Omental fat pad (tissue), 4 donors: ENCODE measurements at places on chromosomes 3 and 15.

- DNase-seq, result no peak
Observed at GRCh38 chr3:105780107-105780506, 88.7 kb downstream of the CBLB start.

GRCh38 chr3:109784852-109785631 lies 447.7 kb upstream of the DPPA4 start:
- DNase-seq, result no peak

DNA sequence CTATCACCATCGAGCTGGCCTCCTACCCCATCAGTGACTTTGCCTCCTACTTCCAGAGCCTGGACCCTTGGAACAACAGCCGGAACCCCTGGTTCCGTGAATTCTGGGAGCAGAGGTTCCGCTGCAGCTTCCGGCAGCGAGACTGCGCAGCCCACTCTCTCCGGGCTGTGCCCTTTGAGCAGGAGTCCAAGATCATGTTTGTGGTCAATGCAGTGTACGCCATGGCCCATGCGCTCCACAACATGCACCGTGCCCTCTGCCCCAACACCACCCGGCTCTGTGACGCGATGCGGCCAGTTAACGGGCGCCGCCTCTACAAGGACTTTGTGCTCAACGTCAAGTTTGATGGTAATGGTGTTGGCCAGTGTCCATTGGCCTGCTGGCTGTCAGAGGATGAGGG lies 6.1 kb downstream of the GRM2 start:
- no peak for DNase-seq

GRCh38 chr15:78605201-78605600 lies 15.6 kb downstream of the CHRNA3 start:
- DNase-seq, result no peak

DNA sequence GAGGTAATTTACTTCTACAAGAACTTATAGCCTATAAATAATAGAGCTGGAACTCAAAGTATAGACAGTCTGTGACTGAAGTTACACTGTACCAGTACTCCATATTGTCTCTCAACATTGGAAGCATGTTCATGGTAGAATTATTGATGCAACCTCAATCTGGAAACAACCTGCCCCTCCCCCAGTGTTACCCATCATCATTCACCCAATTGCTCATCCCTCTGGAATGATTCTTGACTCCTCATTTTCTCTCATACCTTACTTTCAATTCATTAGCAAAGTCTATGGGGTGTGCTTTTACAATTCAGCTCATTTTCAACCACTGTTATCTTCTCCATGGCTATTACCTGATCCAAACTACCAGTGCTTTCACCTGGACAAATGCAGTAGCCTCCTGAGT lies 151.7 kb downstream of the CPNE4 start:
- DNase-seq, result no peak

DNA sequence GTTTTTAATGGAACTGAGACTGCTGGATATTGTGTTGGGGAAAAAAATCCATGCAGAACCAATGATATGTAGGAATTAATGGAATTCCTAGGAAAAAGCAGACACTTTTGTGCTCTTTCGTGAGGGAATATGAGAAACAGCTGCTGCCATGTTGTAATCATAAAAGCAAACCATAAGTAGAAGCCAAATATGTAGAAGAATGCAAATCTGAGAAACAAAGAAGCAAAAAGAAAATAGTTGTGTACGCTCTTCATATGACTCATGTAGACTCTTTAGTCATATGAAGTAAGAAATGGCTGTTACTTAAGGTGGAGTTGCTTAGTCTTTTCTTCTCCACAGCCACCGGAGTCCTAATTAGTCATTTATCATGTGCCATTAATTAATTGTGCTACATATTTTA lies 298.6 kb upstream of the ZNF717 start:
- DNase-seq, result no peak
